ENCODE measurements at places on chromosomes 2 and 18. TPM values are rescaled to one million over a fixed set of nuclear protein-coding genes. Genes with fewer than 3 reads are reported as not detected.

- peaks cover 10% of the 10 kb centered on the region for H3K27me3 ChIP-seq
- H3K4me3 ChIP-seq, result no peak overlapping the region
- no peaks in the 10 kb centered on the region for H3K4me1 ChIP-seq
- H3K36me3 ChIP-seq, result no peaks in the 10 kb centered on the region
- H3K27ac ChIP-seq, result no peak overlapping the region
- DNase-seq, result no peak
These were observed 12.3 kb upstream of the ODC1 start for GRCh38 chr2:10460366-10460796.

DNA sequence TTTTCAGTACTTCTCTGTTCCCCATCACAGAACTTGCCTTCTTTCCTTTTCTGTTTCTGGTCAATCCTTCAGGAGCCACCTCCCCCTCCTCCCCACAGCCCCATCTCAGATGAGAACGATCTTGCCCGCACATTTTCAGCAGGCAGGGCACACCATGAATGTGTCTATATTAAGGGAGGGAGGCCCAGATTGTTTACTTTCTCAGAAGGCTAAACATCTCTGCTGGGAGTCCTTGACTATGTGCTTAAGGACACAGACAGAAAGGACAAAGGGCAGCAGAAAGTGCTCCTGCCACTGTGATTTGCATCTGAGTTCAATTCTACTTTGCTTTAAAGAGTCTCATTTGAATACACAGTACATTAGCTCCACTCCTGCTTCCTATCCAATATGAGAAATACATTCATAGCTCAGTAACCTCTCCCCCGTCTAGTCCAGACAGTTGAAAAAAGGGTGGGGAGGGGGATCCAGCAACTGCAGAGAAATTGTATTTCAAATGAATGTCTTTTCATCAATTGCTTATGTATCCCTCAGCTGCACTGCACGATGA, 175.0 kb upstream of the PARD3B start:
- H3K36me3 ChIP-seq, result no peaks in the 10 kb centered on the region
- DNase-seq, result no peak
- no peaks in the 10 kb centered on the region for H3K4me1 ChIP-seq
- H3K27me3 ChIP-seq, result no peaks in the 10 kb centered on the region
- no peak overlapping the region for H3K4me3 ChIP-seq

The CRYGD gene
- not detected for total RNA-seq

DNA sequence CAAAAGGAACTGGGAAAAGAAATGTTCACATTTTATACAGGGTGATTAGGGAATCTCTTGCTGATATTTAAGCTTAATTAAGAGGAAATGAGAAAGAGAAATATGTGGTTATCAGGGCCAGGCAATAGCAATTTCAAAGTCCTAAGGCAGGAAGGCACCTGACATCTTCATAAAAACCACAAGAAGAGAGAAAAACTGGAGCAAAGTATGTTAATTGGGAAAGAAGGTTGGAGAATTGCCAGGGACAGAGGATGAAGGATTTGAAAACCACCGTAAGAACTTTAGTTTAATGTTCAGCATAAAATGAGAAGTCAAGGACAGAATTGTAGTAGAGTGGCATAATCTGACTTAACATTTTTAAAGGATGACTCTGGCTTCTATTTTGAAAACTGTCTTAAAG, 691.8 kb upstream of the NRXN1 start:
- H3K27me3 ChIP-seq, result no peaks in the 10 kb centered on the region
- no peak overlapping the region for H3K4me3 ChIP-seq
- H3K36me3 ChIP-seq, result no peaks in the 10 kb centered on the region
- no peak for DNase-seq
- no peak overlapping the region for H3K27ac ChIP-seq
- H3K4me1 ChIP-seq, result no peaks in the 10 kb centered on the region

- no peaks in the 10 kb centered on the region for H3K36me3 ChIP-seq
- H3K4me1 ChIP-seq, result no peaks in the 10 kb centered on the region
- H3K4me3 ChIP-seq, result no peak overlapping the region
- no peaks in the 10 kb centered on the region for H3K27me3 ChIP-seq
- no peak overlapping the region for H3K27ac ChIP-seq
These were observed 131.7 kb downstream of the GCA start for GRCh38 chr2:162475661-162476060.

DNA sequence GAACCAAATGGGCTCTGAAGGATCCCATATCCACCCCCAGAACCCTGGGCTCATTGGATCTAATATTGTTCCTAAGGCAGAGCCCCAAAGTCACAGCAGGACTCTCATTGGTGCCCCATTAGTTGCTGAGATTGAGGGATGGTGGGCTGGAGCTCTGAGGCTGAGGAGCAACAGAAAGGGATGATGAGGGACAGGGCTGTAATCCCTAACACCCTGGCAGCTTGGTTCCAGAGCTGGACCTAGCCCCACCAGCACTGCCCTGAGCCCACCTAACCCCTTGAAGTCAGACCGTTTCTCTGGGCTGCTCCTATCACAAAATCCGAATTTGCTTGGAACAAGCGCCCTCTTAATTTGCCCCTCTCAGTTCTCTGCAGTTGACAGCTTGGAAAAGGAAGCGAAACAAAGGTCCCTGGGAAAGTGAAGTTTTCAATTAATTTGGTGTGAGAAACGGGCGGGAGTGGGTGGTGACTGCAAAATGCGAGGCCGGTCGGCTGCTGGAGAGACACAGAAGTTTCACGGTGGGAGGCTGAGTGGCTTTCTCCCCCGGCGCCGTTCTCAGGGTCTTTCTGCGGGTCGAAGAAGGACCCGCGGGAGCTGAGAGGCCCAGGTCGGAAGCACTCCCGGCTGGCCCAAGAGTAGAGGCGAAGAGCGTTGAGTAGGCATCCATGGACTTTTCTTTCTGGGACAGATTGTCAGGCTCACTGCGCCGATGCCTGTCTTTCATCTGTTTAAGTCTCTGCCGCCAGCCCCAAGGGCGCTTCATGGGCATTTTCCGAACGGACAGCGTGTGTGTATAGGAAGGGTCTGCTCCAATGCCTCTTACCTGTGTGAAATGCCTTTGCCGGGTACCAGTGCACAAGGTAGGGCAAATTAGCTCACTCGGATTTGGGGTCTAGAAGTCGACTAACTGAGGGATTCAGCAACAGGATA, 927 bp upstream of the HOXD13 start:
- no peaks in the 10 kb centered on the region for H3K36me3 ChIP-seq
- no peak overlapping the region for H3K27ac ChIP-seq
- peaks cover 99% of the 10 kb centered on the region for H3K27me3 ChIP-seq
- no peak for DNase-seq

DNA sequence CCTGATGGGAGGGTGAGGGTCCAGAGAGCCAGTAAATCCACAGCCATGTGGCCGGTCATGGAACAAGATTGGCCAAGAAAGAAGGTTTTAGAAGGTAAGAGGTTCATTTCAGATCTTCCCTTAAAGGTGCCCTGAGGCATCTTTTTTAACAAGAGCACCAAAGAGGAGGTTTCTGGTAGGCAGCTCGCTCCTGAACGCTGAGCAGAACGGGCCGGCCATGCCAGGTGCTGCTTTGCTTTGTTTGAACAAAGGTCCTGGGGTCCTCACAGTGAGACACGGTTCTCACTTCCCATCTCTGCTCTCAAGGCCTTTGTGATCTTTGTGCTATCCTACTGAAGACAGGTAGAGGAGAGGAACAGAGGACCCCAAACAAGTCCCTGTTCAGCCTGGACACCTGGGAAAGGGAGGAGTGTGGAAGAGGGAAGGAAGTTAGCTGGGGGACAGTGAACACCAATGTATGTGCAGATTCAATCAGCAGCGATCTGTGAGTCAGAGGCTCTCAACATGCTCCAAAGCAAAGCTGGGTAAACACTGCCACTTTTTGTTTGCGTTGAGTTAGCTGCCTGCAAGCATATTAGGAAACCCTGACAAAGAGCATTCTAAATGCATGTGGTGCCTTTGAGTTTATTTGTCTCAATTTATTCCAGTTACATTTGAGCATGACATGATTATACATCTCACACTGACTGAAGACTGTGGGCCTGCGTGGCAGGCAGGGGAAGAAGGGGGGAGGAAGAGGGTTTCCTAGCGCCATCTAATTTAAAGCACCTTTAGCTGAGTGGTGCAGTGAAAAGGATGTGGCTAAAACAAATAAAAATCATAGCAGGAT, 102.4 kb downstream of the ASB1 start:
- no peaks in the 10 kb centered on the region for H3K36me3 ChIP-seq
- H3K4me1 ChIP-seq, result no peaks in the 10 kb centered on the region
- H3K4me3 ChIP-seq, result no peak overlapping the region
- no peak overlapping the region for H3K27ac ChIP-seq
- no peak for DNase-seq

GRCh38 chr2:23280401-23280800, 104.6 kb upstream of the KLHL29 start:
- no peak for DNase-seq
- H3K4me3 ChIP-seq, result no peak overlapping the region
- no peak overlapping the region for H3K27ac ChIP-seq
- H3K27me3 ChIP-seq, result no peaks in the 10 kb centered on the region

- no peaks in the 10 kb centered on the region for H3K27me3 ChIP-seq
- DNase-seq, result no peak
- H3K4me3 ChIP-seq, result no peak overlapping the region
- H3K4me1 ChIP-seq, result no peaks in the 10 kb centered on the region
These were observed 53.7 kb upstream of the TANC1 start for GRCh38 chr2:158914731-158915130.

The SEMA4C gene
- total RNA-seq, result 31.5 TPM

The RAB3GAP1 gene
- total RNA-seq, result 70.5 TPM

The EIF5B gene
- total RNA-seq, result 32.5 TPM

- no peaks in the 10 kb centered on the region for H3K27me3 ChIP-seq
- no peak overlapping the region for H3K27ac ChIP-seq
- no peak overlapping the region for H3K4me3 ChIP-seq
These were observed 190.7 kb upstream of the RBBP8 start for GRCh38 chr18:22742409-22742808.

GRCh38 chr18:79553696-79554095, 125.9 kb upstream of the CTDP1 start:
- no peak overlapping the region for H3K4me3 ChIP-seq
- peaks cover 17% of the 10 kb centered on the region for H3K27me3 ChIP-seq
- no peak overlapping the region for H3K27ac ChIP-seq
- H3K4me1 ChIP-seq, result no peaks in the 10 kb centered on the region
- H3K36me3 ChIP-seq, result no peaks in the 10 kb centered on the region

The SCYGR4 gene
- total RNA-seq, result not detected

- H3K4me3 ChIP-seq, result no peak overlapping the region
- no peak for DNase-seq
- no peaks in the 10 kb centered on the region for H3K36me3 ChIP-seq
- H3K27ac ChIP-seq, result peak overlapping the region; percentile 11
- no peaks in the 10 kb centered on the region for H3K4me1 ChIP-seq
These were observed 73.5 kb upstream of the SERTAD2 start for GRCh38 chr2:64727013-64727767.

The CCT7 gene
- 223 TPM for total RNA-seq

- H3K4me1 ChIP-seq, result no peaks in the 10 kb centered on the region
- no peaks in the 10 kb centered on the region for H3K27me3 ChIP-seq
- H3K27ac ChIP-seq, result no peak overlapping the region
- DNase-seq, result no peak
- H3K4me3 ChIP-seq, result no peak overlapping the region
These were observed 165.3 kb upstream of the KLHL29 start for GRCh38 chr2:23219666-23220065.

DNA sequence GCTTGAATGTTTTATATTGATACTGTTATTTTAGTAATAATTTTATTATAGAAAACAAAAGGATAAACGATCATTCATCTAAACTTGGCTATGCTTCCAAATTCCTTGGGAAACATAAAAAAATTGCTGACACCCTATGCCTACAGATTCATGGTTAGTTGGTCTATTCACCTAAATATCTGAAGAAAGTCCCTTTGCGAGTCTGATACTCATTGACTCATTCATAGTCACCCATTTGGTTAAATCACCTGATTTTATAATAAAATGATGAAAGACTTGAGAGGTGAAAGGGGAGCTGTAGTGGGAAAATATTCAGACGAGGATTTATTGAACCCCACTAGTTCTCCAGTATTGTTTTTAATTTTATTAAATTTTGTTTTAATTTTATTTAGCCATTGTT, 112.0 kb downstream of the PTPN4 start:
- H3K4me1 ChIP-seq, result no peaks in the 10 kb centered on the region
- DNase-seq, result no peak
- H3K27me3 ChIP-seq, result no peaks in the 10 kb centered on the region
- H3K4me3 ChIP-seq, result no peak overlapping the region

DNA sequence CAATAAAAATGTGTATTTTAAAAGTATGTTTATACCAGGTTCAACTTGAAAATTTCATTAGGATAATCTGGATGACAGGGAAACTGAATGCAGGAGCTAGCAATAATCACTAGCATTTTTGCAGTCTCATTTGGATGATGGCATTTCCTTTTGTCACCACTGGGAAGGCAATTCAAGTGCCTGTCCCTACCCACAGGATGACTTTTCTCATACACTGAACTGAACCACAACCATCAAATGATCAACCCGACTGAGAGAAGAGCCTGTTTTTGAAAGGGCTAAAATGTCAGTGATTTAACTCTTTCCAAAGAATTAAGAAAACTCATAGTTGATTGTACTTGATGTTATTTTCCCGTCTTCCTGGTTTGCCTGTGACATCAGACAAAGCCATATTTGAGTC, 115.0 kb downstream of the FAM124B start:
- no peak overlapping the region for H3K27ac ChIP-seq
- H3K36me3 ChIP-seq, result no peaks in the 10 kb centered on the region
- no peaks in the 10 kb centered on the region for H3K4me1 ChIP-seq

The DLX1 gene
- not detected for total RNA-seq

DNA sequence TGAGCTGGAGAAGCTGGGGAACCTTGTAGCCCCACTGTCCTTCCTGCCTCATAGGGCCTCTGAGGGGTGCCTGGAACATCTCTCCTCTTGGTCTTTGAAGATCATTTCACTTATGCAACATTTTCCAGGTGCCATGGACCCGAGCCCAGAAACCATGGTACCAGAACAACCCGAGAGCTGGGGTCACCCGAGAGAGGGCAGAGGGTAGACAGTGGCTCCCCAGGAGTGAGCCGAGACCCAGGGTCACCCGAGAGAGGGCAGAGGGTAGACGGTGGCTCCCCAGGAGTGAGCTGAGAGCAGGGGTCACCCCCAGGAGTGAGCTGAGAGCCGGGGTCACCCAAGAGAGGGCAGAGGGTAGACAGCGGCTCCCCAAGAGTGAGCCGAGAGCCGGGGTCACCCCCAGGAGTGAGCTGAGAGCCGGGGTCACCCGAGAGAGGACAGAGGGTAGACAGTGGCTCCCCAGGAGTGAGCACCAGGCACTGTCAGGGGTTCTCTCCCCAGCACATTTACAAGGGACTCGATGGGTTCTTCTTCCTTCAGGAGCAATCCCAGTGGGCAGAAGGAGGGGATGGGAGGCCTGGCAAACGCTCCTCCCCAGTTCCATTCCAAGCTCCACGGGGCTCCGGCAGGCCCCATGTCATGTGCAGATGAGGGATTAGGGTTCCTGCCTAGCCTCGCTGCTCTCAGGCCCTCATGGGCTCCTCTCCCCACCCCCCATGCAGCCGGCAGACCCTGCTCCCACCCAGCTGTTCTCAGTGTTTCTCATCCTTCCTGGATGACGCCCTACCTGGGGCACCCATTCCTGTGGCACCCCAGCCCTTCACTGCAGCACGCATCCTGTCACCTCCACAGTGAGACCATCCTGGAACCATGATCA, 163.5 kb downstream of the RTP5 start:
- peak; percentile 37 for DNase-seq
- no peaks in the 10 kb centered on the region for H3K36me3 ChIP-seq
- no peak overlapping the region for H3K27ac ChIP-seq
- H3K4me1 ChIP-seq, result no peaks in the 10 kb centered on the region
- peaks cover 29% of the 10 kb centered on the region for H3K27me3 ChIP-seq

GRCh38 chr2:221104361-221104811, 467.7 kb downstream of the EPHA4 start:
- H3K4me1 ChIP-seq, result no peaks in the 10 kb centered on the region
- no peak for DNase-seq
- H3K27ac ChIP-seq, result peak overlapping the region; percentile 66
- H3K36me3 ChIP-seq, result no peaks in the 10 kb centered on the region
- no peaks in the 10 kb centered on the region for H3K27me3 ChIP-seq
- no peak overlapping the region for H3K4me3 ChIP-seq

All from breast epithelium (tissue), 4 donors.